Esophagus squamous epithelium (tissue), 5 donors: ENCODE measurements at places on chromosomes 5 and 9.

DNA sequence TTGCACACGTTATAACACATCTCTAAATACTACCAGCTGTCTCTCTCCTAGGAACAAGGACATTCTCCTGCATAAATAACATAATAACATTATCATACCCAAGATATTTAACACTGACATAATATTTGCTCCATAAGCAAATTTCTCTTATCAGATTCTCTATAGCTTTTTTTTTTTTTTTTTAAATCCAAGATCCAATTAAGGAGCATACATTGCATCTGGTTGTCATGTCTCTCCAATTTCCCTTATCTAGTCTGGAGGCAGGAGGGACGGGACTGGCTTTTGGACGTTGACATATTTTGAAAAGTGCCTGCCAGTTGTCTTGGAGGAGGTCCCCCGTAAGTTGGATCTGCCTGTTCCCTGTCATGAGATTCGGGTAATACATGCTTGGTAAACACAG, 76.6 kb downstream of the RAPGEF1 start:
- DNase-seq: no peak

GRCh38 chr5:106601620-106602019, 1069.1 kb downstream of the EFNA5 start:
- DNase-seq: no peak

GRCh38 chr5:107361945-107362344, 308.8 kb downstream of the EFNA5 start:
- DNase-seq: no peak

DNA sequence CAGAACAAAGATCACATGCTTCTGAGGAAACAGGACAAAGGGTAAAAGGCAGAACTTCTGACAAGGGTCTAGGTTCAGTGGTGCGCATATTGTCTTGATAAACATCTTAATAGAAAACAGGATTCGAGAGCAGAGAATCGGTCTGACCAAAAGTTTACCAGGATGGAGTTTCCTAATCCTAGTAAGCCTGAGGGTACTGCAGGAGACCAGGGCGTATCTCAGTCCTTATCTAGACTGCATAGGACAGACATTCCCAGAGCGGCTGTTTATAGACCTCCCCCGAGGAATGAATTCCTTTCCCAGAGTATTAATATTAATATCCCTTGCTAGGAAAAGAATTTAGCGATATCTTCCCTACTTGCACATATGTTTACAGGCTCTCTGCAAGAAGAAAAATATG, 32.4 kb upstream of the TNFSF8 start:
- no peak for DNase-seq

DNA sequence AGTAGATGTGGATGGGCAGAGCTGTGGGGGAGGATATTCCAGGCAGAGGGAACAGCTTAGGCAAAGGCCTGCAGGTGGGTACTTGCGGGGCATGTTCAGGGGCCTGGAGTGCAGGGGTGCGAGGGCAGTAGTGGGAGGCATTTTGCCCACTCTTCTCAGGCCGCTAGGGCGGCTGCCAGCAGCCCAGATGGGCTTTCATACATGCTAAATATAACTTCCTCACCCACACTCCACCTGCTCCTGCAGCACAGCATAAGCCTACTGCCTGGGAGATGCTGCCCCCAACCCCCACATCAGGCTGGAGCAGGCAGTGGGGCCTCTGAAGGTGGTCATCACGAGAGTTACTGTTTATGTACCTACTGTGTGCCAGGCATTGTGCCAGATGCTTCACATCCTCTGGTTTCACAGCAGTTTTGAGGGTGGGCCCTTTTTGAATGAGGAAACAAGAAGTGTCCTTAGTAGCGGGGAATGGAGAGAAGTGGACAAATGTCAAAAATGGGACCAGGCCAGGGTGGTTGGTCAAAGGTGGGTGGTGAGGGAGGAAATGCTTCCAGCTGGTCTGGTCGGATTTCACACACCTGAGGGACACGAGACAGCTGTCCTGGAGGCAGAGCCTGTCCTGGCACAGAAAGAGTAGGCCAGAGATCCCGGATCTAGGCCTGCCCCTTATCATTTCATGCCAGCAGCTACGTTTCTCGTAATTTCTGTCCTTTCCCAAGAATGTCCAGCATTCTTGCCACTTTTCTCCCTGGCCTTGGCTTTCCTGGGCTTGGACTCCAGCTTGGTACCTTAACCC, 12.1 kb downstream of the RGS14 start:
- no peak for DNase-seq

DNA sequence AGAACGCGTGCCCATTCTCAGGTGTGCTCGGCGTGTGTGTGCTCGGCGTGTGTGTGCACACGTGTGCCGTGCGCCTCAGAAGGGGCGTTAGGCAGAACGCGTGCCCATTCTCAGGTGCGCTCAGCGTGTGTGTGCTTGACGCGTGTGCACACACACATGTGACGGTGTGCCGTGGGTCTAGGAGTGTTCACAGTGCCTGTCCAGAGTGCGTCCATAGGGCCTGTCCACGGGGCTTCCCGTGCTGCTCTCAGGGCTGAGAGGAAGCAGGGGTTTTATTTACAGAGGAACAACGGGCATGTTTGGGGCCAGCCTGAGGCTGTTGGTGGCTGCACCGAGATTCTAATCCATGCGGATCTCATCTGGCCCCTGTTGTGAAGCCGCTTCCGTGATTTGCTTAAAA, 14.2 kb upstream of the AHRR start:
- DNase-seq: no peak

- DNase-seq: no peak
Measured at GRCh38 chr5:175653763-175654162, 4.1 kb upstream of the HRH2 start.
